ENCODE measurements at places on chromosomes 3 and 15.

- no peak for DNase-seq
Observed at GRCh38 chr3:97662762-97663161, 101.8 kb upstream of the ARL6 start.

GRCh38 chr3:16280671-16281070 is 15.7 kb downstream of the OXNAD1 start:
- no peak for DNase-seq

DNA sequence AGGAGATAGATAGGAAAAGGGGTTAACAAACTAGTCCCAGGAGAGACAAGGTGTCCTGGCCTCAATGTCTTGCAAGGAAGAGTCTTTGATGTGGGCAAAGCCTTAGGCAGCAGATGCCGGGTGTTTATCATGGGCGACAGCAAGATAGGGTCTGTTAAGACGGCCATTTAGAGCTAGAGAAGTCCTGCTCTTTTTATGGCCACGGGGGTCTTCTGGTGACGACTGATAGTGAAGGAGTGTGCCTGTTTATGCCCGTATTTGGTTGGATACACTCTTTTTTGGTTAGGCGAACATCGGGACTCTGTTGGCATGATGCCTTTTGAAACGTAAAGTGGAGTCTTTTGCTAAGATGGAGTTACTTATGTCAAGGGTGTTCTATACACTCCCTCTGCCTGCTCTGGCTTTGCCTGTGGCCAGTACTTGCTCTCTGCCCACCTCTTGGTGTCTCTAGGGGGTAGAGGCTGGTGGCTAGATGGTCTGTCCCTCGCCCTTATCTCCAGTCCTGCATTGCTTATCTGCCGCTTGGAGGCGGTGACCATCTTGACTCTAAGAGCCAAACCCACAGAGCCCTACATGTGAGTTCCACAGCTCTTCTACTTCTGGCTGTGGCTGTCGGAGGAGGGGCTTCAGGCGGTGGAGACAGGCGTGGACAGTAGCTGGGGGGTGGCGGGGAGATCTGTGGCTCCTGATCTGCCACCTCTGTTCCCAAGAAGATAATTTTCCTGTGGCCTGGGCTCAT is 55.8 kb upstream of the ZBTB38 start:
- no peak for DNase-seq

- DNase-seq = no peak
Observed at GRCh38 chr3:150411546-150411945, 3.4 kb downstream of the TSC22D2 start.

GRCh38 chr3:66572090-66572675 is 71.4 kb upstream of the LRIG1 start:
- no peak for DNase-seq

DNA sequence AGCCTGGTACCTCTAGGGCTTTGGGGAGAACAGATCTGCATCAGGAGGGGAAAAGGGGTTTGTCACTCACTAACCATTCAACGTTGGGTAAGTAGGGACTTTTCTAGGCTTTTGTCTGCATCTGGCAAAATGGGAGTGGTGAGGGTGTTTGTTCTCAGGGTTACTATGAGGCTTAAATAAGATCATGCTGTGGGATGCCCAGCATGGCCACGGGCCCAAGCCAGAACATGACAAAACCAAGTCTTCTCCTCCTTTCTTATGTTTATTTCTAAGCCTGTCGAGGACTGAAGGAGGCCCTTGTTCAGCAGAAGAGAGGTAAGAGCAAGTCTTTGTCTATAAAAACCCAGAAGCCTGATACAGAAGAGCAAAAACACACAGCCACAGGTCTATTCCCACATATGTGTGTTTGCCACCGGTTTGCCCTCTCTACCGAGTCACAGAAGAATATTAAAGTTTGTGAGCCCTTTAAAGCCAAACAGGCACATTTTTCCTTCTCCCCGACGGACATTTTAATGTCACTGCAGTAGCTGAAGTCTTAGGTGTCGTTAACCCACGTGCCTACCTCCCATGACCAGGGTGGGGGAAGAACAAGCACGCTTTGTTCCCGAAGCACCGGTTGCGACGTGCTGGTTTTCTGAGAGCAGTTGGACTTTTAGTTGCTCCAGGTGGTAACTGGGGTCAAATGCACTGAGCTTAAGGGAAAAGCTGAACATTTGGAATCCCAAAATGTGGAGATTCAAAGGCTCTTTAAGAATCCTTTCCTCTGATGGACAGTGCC is 72.1 kb downstream of the NOX5 start:
- DNase-seq = no peak

DNA sequence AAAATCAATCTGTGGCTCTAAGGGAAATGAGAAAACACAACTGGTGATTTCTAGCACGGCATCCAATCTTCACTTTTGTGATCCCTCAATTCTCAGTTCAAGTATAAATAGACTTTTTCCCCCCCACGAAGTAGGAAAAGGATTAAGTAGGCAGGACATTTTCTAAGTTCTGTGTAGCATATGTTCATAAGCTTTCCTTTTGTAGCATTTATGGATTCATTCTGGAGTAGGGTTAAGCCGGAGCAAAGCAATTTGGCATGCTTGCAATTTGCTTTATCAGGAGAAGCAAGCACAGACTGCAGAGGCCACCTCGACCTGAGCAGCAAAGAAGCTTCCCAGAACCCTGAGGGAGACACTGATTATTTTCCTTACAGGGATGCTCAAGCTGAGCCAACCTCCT is 66.3 kb downstream of the FHIT start:
- DNase-seq = no peak

DNA sequence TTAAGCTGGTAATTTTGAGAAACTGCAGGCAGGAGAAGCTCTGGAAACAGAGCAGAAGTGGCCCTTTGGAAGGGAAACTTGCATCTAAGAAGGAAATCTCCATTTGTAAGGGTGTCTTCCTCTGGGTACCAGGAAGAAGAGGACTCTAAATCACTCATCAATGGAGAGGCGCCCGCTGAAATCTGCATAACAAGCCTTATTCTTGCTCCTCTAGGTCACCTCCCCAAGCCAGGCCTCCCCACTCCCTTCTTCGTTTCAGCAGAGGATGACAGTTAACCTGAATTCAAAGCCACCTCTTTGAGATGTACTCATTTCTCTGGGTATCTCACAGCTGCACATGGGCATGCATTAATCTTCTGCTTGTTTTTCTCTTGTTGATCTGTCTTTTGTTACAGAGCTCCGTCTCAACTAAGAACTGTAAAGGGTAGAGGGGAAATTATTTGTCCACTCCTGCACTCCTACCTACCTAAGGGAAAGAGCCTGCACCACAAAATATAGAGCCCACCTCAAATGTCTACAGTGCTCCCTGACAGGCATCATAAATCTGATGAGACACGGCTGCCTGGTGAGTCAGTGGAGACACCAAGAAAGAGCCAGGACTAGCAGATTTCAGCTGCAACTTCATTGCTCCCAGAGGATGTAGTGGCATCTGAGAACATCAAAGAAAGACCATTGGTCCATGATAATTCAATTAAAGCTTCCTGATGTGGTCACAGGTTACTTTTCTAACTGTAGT is 51.5 kb downstream of the GABRB3 start:
- no peak for DNase-seq

- no peak for DNase-seq
Observed at GRCh38 chr3:84885199-84885882, 73.4 kb upstream of the CADM2 start.

- no peak for DNase-seq
Observed at GRCh38 chr3:186588632-186589031, 18.1 kb downstream of the DNAJB11 start.

DNA sequence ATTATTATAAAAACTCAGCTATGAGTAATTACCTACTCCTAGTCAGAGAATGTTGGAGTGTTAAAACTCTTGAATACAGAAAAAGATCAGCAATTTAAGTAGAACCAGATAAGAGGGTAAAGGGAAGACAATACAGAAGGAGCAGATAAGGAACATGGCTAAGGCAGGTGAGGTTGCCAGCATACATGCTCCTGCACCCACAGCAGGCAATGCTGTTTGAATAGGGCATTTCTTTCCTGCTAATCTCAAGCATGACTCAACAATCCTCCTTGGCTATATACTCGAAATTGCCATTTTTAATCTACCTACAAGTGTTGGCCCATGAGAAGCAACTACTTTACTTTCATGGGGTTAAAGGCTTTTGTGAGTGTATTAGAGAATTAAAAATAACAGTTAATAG is 494.5 kb downstream of the DIPK2A start:
- no peak for DNase-seq

GRCh38 chr3:196220587-196220986 is 4.3 kb downstream of the SLC51A start:
- no peak for DNase-seq

DNA sequence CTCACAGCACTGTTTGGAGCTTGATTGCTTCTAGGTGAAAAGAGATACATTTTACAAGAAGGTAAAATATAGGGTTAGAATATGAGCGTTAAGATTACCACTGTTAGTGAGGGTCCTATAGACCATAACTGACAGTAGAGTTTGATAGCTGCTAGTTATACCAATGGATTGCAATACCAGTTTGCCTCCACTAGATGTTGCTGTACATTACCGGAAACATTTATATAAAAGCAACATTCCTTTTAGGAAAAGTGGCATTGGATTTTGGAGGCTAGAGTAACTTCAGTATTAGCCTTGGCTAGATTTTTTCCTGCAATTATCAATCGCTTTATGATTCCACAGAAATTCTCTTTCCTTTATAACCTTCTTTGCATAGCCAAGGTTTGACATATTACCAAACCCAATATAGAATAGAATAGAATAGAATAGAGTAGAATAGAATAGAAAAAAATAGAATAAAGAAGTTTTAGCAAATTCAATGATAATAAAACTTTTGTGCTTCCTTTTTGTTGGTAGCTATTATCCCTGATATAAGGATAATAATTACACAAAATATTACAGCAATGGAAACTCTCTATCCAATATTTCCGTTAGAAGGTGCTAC is 1093.6 kb upstream of the ALCAM start:
- no peak for DNase-seq

DNA sequence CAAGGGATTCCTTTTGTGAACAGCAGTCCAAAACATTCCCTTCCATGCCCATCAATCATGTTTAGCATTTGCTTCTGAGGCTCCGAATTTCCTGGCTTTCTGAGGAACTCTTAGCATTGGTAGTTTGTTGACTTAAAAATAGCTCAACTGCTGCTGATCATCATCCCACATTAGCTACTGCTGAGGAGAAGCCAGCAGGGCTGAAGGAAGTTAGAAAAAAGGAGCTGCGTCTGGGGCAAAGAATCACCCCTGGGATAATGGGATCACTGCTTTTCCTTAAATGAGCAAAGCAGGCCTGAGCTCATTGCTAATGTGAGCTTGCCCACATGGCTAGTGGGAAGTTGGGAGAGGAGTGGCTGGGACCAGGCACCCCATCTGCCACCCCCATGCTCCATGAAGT is 39.8 kb downstream of the CYP19A1 start:
- DNase-seq = no peak

DNA sequence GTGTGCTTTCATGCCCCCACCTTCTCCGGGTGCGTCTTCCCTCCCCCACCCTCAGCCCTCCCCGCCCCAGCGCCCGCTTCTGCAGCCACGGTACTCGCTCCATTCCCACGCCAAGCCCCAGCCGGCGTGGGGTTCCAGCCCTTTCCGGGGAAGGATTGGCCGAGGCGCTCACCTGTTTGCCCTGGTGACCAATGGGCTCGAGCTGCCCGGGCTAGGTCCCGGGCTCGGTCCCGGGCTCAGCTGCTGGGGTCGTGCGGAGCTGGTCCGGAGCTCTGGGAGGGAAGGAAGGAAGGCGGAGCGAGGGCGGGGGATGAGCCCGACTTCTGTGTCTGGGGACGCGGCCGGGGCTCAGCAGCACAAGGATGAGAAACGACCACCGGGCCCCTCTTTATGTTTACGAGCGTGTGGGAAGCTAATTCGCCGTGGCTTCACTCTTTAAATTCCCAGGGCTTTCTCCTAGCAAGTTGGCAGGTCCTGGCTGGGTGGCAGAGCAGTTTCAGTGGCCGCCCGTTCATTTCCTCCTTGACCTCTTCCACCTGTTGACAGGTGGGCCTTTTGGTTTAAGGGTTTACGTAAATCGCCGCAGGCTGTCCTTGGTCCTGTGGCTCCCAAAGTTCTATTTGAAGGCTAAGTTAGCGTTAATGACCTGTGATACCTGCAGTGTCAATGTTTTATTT is at the start of gene IGSF10:
TSS of gene IGSF10 (minus strand) at position 288 of the 677 bp plus-strand sequence. CDS start 2,352 bp downstream, outside the sequence.
- DNase-seq = no peak

GRCh38 chr3:46888705-46889104 is 11.2 kb downstream of the PTH1R start:
- no peak for DNase-seq

DNA sequence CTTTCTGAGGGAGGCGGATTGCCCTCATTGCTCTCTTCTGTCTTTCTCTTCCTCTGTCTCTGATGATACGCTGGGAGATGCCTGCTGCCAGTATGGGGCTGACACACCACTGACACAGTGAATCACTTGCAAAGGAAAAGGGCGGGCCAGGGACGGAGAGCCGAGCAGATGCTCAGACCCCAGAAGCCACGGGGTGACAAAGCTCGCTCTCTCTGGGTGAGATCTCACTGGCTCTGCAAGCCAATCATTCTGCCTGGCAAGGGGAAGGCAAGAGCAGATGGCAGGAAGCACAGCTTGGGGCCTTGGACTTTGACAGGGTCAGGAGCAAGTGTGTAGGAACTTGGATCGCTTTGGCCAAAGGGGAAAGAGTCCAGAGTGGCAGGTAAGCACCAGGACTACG is 198.7 kb downstream of the NTRK3 start:
- no peak for DNase-seq

GRCh38 chr3:44628716-44629115 is 3.9 kb downstream of the ZNF197 start:
- DNase-seq = no peak

- no peak for DNase-seq
Observed at GRCh38 chr3:110932567-110932966, 139.0 kb upstream of the NECTIN3 start.

- no peak for DNase-seq
Observed at GRCh38 chr15:40838756-40839155, 5.1 kb upstream of the SPINT1 start.

DNA sequence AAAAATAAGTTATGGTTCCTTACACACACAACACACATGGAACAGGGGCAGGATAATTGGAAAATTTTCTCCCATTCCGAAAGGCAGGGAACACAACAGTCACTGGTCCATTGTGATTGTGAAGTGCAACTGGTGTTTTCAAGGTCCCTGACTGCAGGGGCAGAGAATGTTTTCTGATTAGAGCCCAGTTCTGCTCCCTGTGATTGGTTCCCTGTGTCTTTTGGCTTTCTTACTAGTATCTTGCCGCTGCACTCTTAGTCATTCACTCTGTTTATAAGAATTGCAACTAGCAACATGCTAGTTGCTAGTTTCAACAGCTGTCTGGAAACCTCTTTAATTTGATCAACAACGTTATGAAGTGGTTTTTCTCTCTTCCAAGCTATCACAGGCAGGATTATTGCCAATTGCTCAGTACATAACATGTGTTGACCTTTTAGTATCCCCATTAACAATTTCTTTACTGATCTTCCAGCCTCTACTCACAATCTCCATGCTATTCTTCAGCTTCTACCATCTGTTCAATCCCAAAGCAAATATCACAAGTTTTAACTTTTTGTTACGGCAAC is 177.5 kb downstream of the EPHA6 start:
- DNase-seq = no peak

- no peak for DNase-seq
Observed at GRCh38 chr3:42741796-42742195, 31.3 kb downstream of the CCDC13 start.

DNA sequence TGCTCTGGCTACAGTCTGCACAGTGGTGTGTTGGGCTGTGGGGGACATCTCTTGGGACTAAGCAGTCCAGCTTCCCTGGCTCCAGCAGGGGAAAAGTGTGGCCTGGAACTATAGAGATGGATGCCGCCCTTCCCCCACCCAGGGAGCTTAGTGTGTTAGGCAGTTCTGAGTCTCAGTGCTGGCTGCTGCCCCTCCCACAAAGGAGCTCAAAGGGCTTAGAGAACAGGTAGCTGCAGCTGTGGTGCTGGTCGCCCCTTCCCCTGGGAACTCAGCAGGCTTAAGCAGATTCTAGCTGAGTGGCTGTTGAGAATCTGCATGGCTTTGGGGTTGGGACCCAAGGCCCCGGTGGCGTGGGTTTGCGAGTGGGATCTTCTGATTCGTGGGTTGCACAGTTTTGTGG is 190.8 kb downstream of the PDCD6IP start:
- DNase-seq = no peak

All from stimulated activated CD4-positive, alpha-beta T cell treated with anti-CD3 and anti-CD28 coated beads, Interleukin-12 subunit alpha, Interleukin-12 subunit beta, amount 100 ng/mL, for 48 hours (primary cell).